ENCODE measurements at places on chromosomes 4 and X.

- DNase-seq = no peak
Observed at GRCh38 chrX:141732031-141732430, 33.5 kb upstream of the SPANXD start.

GRCh38 chr4:155411546-155411945 is 34.8 kb upstream of the MAP9 start:
- no peak for DNase-seq

DNA sequence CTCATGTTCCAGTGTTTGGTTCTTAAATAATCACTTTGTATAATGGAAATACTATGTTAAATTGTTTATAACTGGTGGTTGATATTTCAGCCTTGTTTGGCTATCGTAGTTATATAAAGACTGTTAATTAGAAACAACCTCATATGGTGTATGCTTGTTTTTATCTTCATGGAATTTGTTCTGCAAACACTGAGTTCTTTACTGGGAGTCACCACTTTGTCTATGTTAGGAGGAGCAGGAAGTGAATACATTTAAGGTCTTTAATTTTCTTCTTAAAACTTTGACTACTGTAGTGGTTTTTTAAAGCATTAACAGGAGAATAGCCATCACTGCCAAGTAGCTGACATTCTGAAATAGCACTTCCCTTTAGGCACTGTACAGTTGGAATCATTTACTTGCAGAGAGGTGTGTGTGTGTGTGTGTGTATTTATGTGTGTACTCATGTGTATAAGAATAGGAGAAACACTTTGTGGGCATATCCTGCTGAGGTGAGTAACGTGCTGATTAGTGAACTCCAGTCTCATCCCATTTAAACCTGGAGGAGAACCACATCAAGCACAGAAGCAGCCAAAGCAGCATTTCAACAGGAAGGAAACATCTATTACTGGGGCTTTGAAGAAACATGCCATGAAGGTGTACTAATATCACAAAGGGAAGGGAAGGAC is 37.8 kb downstream of the TET2 start:
- no peak for DNase-seq

- no peak for DNase-seq
Observed at GRCh38 chr4:92520563-92520962, 216.8 kb downstream of the GRID2 start.

GRCh38 chrX:155086202-155086840 is 15.0 kb downstream of the BRCC3 start:
- DNase-seq = no peak

GRCh38 chr4:2073808-2074481 is 14.8 kb downstream of the NAT8L start:
- DNase-seq = no peak

GRCh38 chr4:108355902-108356535 is 187.3 kb upstream of the LEF1 start:
- no peak for DNase-seq

DNA sequence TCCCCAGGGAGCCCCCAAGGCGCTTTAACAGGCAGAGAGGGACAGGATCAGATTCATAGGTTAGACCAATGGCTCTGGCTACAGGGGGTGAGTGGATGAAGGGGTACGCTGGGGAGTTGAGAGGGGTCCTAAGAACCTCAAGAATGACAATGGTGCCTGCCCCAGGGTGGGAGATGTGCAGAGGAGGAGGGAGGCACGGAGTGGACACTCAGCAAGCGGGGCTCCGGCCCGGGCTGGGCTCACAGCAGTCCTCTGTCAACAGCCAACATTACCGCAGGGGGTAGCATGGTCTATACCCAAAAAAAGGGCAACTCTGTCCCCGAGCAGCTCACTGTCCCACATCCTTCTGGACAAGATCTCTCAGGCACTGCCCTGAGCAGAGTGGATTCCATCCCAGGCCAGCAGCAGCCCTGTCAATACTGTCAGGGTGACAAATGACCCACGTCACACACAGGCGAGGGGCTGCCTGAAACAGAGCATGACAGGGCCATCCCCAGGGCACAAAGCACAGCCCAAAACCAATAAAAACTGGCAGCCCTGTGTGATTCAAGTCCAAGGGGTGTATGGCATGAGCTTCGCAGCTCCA is 47.7 kb upstream of the PPP2R2C start:
- DNase-seq = no peak

GRCh38 chr4:187995322-187996207 is at the start of gene ZFP42:
Gene ZFP42 (plus strand): TSS chr4:187995771. CDS start chr4:188002808, 7,037 bp downstream.
- no peak for DNase-seq

DNA sequence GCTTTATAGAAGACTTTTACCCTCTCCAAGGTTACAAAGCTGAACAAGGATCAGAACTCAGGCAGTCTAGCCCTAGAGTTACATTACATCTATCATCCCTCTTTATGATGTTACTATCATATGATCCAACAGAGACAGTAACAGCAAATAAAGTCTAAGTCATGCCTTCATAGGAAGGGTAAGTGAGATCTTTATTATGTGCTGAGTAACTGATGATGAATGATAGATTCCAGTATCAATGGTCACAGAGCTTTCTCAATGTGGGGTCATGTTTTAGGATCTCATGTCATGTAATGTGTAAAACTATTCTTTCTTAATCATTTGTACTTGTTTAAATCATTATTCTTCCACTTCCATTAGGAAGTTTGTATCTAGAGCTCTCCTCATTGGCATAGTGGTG is 22.8 kb downstream of the ELOVL6 start:
- no peak for DNase-seq

DNA sequence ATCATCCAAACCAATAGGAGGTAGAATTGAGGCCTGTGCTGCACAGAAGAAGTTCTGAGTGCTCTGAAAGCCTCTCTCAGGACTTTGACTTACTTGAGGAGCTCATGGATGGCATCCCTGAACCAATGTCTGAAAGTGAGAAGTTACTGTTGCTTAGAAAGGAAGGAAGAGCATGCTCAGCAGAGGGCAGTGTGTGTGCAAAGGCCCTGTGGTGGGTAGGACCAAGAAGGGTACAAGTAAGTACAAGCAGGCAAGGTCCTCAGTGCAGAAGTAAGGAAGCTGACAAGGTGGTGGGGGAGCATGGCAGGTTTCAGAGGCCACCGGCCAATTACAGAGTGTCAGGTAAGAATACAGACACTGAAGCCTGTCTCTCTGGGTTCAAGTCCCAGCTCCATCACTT is 31.4 kb upstream of the LGI2 start:
- no peak for DNase-seq

GRCh38 chrX:11976663-11977062 is 161.6 kb upstream of the FRMPD4 start:
- DNase-seq = no peak

DNA sequence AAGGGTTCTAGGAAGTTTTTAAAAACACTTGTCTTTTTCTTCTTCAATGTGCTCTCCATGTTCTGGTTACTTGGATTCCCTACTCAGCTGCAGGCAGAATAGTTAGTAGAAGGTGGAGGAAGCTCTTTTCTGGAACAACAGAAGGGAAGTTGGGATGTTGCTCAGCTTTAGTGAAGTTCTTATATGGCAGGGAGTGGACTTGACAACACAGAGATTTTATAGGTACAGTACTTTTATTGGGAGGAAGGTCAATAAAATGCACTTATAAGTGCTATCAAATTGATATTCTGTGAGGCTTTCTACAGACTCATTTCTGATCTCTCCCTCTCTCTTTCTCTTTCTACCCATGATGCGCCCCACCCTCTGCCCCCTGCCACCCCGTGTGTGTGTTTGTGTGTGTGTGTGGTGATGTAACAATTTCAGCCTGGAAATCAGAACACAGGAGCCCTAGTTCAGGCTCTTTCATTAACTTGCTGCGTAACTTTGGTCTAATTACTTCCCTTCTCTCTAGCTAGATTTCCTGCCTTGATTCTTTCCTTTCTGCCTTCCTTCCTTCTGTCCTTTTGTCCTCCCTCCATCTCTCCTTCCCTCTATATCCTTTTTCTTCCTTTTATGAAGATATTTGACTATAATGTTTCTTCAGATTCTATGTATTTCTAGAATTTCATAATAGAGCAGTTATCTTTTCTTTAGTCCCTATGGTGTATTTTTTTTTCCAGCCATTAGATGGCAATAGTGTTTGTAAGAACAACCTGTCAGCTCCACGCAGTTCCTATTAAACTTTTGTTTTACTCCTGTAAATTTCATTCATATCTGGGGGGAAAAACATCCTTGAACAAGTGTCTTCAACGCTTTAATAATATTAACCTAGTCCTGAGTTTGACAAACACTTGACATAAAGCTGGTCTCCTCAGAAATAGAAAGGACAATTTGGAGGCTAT is 37.1 kb downstream of the HEPH start:
- no peak for DNase-seq

DNA sequence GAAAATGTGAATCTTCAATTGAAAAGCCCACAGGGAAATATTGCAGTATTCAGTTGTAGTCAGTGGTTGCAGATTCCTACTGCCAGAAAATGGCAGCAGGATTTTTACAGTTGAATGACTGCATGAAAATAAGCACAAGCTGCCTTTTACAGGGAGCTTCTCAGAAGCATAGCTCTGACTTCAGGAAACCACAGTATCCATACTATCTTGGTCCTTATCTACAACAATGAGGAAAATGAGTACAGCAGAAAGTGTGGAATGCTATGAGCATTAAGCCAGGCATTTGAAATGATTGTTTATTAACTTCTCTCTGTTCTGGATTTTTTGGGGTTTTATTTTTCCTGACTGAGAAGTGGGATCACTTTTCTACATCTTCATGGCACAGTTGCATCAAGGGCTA is 34.6 kb upstream of the PRRG1 start:
- DNase-seq = no peak

DNA sequence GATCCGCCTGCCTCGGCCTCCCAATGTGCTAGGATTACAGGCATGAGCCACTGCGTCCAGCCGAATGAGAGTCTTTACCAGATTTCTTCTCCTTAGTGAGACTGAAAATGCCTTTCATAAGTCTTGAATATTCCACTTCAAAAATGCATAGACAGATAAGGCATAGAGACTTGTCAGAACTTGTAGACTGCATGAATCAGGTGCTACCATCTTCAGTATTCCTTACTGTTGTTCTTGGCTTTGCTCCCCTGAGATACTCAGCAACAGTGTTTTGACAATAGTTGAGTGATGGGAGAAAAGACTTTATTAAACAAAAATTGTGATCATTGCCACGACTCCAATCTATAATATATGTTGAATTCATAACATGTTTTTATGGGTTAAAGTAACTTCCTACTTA is 11.0 kb downstream of the TKTL2 start:
- no peak for DNase-seq

GRCh38 chr4:113256946-113257345 is 207.5 kb downstream of the ANK2 start:
- DNase-seq = no peak

DNA sequence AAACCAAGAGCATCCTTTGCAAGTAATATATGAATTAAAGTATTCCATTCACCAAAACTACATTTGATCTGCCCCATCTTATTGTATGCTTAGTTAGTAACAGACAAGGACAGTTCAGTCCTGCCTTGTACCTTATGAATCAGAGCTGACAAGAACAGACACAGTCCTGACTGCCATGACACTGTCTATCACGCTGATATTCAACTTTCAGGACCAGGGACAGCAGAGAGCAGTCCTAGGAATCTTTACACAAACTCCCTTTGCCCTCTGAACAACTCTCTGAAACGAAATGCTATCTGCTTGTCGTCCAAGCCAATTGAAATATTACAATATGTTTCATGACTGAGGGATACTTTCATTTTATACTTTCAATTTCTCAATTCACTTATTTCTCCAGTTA is 268.6 kb upstream of the VCX start:
- no peak for DNase-seq

DNA sequence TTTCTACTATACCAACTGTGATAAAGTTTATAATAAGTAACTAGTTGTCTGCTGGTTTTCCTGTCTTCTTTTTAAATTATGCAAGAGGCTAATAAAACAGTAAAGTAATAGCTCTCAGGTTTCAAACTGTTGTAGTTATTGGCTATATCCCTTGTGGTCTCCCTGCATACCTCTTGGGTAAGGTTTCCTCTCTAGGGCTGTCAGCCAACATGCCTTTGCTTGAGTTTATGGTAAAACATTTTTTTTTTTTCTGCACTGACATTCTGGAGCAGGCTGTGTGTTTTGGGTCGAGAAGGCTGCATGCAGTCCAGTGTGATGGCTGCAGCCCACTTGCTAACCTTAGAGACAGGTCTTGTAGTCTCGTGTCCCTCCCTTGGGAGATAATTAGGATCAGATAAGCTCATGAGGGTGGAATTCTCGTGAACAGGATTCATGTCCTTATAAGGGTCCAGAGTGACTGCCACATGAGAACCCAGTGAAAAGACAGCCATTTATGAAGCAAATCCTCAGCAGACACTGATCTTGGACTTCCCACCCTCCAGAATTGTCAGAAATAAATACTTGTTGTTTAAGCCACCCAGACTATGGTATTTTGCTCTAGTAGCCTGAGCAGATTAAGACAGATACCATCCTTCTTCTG is 831.2 kb downstream of the CCSER1 start:
- DNase-seq = no peak

DNA sequence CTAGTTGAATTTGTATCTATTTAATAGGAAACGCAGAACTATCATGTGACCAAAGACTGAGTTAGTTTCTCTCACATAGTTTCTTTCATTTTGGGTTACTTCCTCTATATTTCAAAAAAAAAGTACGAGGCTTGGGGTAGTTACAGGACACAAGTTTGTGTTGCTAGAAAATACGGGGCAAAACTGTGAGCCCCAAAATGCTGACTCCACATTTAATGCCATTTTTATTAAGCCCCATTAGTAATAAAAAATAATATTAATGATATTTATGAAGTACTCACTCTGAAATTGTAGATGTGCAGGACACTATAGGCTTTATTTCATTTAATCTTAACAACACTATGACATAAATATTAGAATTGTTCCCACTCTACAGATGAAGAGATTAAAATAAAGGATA is 268.6 kb downstream of the DTHD1 start:
- no peak for DNase-seq

DNA sequence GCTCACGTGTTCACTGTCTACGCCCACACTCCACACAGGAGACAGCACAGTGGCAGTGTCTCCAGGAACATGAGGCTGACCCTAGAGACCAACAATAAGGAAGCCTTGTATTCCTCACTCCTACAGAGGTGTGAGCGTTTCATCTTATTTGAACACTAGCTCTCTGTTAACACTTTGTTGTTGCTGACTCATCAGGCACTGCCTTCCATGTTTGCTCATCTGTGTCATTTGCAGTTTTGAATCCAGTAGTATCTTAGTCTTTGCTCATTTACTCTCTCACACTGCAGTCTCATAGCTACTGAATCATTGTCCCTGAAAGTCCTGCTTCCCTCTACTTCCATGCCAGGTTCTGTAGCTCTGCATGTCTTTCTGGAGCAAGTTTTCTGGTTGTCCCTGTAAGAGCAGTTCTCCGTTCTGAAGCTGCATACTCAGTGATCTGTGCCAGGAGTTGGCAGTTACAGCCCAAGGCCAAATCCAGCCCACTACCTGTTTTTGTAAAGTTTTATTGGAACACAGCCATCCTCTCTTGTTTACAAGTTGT is 80.3 kb upstream of the DCLK2 start:
- DNase-seq = no peak

- no peak for DNase-seq
Observed at GRCh38 chr4:110484767-110485166, 8.8 kb downstream of the ENPEP start.

GRCh38 chrX:23904096-23904495 is 3.6 kb downstream of the APOO start:
- no peak for DNase-seq

GRCh38 chr4:13415068-13415785 is 68.9 kb downstream of the RAB28 start:
- no peak for DNase-seq

- no peak for DNase-seq
Observed at GRCh38 chrX:1430451-1430850, 22.3 kb downstream of the ASMTL start.

- DNase-seq = no peak
Observed at GRCh38 chr4:48620093-48620492, 130.0 kb downstream of the ZAR1 start.

Measured in activated CD8-positive, alpha-beta memory T cell treated with anti-CD3 and anti-CD28 coated beads for 48 hours (primary cell).